ENCODE measurements at places on chromosomes 6 and 20.

DNA sequence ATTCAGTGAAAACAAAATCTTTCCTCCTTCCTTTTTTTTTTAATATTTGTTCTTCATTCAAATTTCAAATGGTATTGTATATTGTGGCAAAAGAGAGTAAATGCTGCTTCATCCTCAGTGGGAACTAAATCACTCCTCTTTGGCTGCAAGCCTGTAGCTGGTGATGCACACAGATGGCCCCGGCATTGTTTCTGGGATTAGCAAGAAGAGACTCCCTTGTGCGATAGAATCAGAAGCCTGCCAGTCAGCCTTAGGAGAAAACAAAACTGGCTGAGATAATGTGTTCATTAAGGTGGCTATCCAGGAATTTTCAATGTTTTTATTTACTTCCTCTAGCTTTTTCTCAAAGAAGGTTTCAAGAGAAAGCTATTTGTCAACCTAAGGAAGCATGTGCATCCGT is 20.7 kb upstream of the ELOVL2 start:
- no peak for DNase-seq

DNA sequence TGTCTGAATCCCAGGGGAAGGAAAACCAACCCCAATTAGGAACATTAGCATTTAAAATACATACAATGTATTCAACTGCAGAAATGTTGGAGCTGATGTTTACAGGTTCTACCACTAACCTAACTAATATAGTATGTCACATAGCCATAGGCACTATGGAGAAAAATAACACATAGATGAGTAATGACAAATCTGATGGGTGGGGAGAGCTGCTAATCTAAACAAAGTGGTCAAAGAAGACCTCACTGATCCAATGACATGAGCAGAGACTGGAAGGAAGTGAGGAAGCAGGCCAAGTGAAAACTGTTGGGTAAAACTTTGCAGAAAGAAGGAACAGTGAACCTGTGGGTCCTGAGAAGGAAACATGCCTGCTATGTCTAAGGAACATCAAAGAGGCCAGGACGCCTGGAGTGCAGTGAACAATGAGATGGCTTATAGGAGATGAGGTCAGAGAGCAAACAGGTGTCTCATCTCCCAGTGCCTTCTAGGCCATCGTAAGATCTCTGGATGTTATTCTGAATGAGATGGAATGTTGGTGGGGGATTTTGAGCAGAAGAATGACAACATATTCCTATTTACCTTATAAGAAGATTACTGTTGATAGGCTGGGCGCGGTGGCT is 135.7 kb downstream of the ALDH8A1 start:
- DNase-seq = no peak

DNA sequence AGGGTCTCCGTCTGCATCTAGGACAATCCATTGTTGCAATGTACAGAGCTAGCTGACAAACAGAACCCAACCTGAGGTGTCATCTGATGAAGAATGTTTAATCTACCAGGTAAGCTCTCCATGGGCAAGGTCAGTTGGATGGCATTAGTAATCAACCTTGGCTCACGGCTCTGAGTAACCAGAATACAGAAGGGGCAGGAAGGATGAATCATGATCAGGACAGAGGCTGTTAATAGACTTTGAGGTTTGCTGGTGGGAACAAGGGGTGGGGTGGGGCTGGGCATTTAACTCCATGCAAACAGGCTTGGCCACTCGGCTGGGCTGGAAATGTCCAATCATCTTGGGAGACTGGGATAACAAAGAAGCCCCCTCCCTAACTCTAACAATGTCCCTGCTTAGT is 77.1 kb upstream of the MRPS10 start:
- peak; percentile 67 for DNase-seq

DNA sequence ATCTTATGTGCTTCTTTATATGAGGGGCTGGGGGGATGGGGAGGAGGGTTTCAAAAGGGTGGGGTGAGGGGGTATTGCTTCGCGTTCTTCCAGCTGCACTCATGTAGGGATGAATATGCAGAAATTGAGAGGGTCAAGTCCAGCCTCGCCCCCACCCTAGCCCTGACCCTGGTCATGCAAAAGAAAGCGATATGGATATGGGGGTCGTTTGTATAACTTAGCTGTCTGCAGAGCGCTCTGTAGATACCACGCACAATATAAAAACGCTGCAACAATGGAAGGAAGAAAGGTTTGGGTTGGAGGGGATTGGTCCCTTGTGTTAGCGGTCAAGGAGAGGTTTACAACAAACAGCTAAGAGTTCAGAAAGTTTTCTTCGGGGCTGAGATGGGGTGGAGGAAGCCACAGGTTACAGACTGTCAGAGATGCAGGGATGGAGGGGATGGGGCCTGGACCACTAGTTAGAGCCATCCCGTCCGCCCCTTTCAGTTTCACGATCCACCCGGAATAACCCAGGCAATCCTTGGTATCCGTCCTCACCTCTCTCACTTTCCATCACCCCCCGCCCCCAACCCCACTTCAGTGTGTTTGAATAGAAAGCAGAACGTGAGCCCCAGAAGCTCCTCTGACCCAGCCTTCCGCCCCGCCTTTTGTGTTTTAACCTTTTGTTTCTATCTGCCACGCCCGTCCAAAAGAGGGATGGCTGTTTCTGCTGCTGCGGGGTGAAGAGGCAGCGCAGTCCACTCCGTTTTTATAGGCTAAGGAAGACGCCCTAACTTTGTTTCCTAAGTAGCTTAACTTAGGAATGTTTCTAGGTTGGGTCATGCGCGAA is 73.5 kb downstream of the SOX4 start:
- DNase-seq = peak; percentile 5

- DNase-seq = no peak
These were observed 69.3 kb upstream of the FYN start for GRCh38 chr6:111942561-111942960.

- DNase-seq = no peak
These were observed 11.8 kb downstream of the GSTA4 start for GRCh38 chr6:52983159-52983848.

DNA sequence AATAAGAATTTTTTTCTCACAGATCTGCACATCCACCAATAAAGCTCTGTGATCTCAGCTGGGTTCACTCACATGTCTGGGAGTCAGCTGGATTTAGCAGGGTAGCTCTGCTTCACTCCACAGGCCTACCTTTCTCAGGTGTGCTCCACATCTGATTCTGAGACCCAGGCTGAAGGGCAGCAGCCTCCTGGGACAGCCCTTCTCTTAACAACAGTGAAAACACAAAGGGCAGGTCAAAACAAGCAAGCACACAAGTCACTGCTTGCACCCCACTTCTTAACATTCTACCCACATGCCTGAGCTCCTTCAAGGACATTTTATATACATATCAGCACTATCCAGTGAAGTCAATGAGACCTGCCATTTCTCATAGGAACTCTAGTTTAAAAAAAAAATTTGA is 96.0 kb upstream of the MAP3K4 start:
- DNase-seq = no peak

DNA sequence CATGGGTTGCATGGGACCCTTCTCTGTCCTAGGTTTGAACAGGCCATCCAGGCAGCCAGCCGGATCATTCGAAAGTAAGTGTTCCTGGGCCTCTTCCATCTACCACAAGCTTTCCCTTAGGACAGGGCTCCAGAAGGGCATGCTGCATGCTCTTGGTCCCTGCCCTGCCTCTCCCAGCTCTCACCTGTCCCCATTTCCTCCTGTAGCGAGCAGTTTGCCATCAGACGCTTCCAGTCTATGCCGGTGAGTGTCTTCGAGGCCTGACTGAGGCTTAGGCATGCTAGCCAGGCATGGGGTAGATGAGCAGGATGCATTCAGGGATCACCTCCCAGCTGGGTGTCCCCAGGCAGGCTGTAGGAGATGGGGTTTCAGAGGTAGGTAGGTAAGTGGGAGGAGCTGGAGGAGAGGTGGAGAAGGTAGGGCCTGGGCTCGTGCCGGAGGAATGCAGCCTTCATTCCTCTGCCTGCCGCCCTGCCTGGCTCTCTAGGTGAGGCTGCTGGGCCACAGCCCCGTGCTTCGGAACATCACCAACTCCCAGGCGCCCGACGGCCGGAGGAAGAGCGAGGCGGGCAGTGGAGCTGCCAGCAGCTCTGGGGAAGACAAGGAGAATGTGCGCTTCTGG is 4.3 kb downstream of the CDC25B start:
- DNase-seq = no peak

DNA sequence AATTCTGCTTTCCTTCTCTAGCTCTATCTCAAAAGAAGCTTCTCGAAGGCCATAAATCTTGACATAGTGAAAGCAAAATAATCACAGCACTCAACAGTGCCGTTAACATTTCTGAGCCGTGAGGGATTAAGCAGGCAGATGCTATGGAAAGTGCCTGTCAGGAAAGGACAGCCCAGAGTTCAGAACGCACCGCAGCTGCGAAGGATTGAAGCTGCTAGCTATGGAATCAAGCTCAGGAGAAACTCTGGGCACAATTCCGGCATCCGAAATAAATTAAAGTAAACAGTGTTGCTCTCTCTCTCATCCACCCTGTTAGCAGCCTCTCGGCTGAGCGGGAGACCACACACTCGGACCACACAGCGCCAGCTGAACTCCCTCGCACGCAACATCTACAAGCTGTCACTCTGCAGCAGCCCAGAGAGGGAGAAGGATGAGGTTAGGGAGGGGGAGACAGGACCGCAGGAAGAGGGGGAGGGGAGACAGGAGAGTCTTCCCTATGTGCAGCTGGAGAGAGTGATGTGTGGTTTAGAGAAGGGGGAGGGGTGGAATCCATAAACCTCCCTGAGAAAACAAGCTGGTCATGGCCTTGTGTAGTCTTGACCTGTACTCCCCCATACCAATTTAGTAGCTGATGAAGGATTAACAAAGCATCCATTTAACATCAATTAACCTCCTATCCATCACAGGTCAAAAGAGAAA is 9.0 kb downstream of the EXOC2 start:
- no peak for DNase-seq

DNA sequence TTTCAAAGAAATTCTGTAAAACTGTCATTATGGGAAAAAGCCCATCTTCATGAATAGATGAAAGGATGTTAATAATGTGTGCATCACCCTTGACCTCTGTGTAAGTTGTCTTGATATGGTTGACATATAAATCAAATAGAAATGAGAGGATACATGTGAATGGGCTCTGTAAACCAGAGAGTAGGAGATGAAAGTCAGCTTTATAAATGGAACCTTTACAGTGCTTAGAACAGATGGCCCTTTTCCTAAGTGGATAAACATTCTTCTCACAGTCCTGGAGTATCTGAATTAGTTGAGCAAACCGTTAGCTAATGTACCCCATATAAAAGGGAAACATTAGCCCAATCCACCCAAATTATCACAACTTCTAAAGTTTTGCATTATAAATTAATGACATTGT is 57.5 kb downstream of the MYLK4 start:
- DNase-seq = no peak

- no peak for DNase-seq
These were observed 169.6 kb downstream of the MTHFD1L start for GRCh38 chr6:151034825-151035781.

DNA sequence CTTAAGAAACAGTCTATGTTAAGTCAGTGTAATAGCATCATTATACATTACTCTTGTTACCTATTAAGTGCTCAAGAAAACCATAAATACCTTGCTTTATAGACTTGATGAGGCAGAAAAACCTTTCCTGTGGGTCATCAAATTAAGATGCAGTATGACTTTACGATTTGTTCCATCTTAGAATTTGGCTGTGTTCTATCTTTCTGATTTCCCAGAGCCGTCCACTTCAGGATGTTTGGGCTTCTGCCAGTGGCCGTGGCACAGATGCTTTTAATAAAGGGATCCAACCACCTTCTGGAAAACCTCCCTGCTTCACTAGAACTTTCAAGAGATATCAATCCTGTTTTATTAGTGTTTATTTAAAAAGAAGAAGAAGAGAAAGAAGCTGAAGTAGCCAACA is 71.2 kb downstream of the PDE7B start:
- DNase-seq = no peak

GRCh38 chr20:3900187-3900604 is 11.0 kb downstream of the PANK2 start:
- DNase-seq = no peak

DNA sequence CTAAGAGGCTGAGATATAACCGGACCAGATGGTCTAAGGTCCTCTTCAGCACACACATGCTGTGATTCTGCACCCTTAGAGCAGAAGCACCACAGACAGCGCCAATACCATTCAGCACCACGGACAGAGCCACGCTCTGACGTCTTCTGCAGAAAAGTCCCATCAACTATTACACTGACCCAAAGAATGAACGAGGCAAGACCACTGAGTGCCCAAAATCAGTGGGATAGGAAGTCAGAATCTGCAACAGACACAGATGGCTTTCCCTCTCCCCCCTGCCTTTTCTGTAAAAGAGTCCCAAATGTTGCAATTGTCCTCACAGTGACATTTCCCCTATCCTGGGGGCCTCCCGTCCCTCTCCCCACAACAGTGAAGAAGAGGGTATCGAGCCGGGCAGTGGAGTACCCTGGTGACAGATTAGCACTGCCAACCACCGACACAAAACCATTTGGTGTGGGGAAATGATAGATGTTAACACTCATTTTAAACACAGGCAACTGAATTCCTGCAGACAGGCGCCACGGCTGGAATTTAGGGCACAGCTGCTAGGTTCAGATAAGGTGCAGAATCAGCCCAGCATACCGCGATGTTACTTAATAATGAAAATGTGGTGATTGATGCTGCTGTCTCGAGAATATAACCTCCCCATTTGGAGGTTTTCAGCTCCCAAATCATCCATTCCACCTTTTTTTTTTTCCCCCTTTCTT is 66.6 kb upstream of the CTNNBL1 start:
- peak; percentile 53 for DNase-seq

DNA sequence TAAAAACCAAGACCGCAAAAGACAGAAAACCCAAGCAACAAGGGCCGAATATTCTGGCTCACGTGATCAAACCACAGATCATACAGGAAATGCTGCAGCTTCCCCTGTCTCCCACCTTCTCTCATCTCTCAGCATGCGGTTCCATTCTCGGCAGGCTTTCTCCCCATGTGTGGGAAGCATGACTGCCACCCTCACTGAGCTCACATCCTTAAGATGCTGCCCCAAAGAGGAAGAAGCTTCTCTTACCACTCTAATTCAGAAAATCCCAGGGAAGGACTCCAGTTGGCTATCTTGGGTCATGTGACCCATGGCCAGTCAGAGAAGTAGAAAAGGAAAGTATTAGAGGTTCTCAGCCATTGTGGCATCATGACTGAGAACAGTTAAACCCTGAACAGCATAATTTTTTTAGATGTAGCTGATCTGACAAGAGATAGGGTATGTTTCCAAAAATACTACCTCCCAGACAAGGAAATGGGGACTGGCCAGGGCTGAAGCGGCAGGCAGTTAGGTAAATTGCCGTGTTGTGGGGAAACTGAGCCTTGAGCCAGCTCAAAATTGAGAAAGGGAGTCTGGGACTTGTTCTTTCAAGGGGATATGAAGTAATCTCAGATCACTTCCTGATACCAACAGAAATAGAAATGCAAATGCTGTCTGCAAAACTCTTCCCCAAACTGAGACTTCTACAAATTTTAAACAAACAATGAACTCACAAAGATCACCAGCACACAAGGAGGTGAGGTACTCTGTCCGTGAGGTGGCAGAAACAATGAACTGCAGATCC is 37.1 kb upstream of the GRM4 start:
- no peak for DNase-seq

GRCh38 chr6:101779051-101779844 is 385.7 kb downstream of the GRIK2 start:
- DNase-seq = no peak

- no peak for DNase-seq
These were observed 4.6 kb downstream of the METTL24 start for GRCh38 chr6:110353457-110354001.

Measured in ACHN (cell line).